H9 (cell line): ENCODE measurements at places on chromosomes 6 and 20. TPM values are rescaled to one million over a fixed set of nuclear protein-coding genes. Genes with fewer than 3 reads are reported as not detected.

GRCh38 chr6:112640891-112641290, 293.8 kb downstream of the RFPL4B start:
- H3K36me3 ChIP-seq = no peaks in the 10 kb centered on the region
- no peak overlapping the region for H3K27ac ChIP-seq
- no peak overlapping the region for H3K4me3 ChIP-seq

The PGC gene
- not detected in 2 replicates for total RNA-seq

GRCh38 chr20:33751775-33752174, 20.0 kb downstream of the ZNF341 start:
- H3K27ac ChIP-seq = no peak overlapping the region
- no peaks in the 10 kb centered on the region for H3K27me3 ChIP-seq
- H3K36me3 ChIP-seq = peaks cover 51% of the 10 kb centered on the region
- DNase-seq = no peak

The KCNQ5 gene
- total RNA-seq = 0.07 and 0.15 TPM in 2 replicates

The OOEP gene
- not detected in 2 replicates for total RNA-seq

GRCh38 chr20:35954907-35955251, 577 bp upstream of the SCAND1 start:
- no peaks in the 10 kb centered on the region for H3K36me3 ChIP-seq
- DNase-seq = no peak
- H3K27me3 ChIP-seq = 0 out of 2 replicates have a peak, but pooled peaks cover 1% of the 10 kb centered on the region
- H3K4me3 ChIP-seq = peak overlapping the region; percentile 90
- no peaks in the 10 kb centered on the region for H3K4me1 ChIP-seq
- peak overlapping the region; percentile 45 for H3K27ac ChIP-seq

The ADGRF4 gene
- not detected in 2 replicates for total RNA-seq

DNA sequence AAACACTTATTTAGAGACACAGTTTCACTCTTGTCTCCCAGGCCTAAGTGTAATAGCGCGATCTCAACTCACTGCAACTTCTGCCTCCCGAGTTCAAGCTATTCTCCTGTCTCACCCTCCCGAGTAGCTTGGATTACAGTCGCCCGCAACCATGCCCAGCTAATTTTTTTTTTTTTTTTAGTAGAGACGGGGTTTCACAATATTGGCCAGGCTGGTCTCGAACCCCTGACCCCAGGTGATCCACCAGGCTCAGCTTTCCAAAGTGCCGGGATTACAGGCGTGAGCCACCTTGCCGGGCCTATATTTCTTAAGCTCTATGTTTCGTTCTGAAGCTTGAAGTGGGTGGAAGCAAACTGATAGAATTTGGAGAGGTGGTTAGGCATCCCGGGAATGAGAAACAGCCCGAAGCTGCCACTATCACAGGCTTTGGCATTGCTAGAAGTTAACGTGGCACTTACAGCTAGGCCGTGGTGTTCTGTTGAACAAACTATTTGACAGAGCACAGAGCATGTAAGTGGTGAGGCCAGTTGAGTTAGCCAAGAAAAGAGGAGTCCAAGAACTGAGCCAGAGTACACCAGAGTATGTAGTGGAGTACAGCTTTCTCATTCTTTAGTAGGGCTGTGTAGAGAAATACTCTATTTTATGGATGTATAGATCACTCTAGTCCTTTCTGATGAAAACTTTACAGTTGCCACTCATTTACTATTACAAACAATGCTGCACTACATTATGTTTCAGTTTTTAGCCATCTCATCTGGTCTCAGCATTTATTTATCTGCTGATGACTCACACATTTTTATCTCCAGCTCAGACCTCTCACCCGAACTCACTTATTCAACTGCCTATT, 62.0 kb upstream of the HFE start:
- H3K36me3 ChIP-seq = no peaks in the 10 kb centered on the region
- H3K27ac ChIP-seq = peak overlapping the region; percentile 29
- no peaks in the 10 kb centered on the region for H3K27me3 ChIP-seq

- peaks cover 31% of the 10 kb centered on the region for H3K36me3 ChIP-seq
- H3K27me3 ChIP-seq = no peaks in the 10 kb centered on the region
- H3K27ac ChIP-seq = no peak overlapping the region
- no peak for DNase-seq
- H3K4me1 ChIP-seq = no peaks in the 10 kb centered on the region
Measured at GRCh38 chr20:41533537-41534136, 84.5 kb downstream of the CHD6 start.

DNA sequence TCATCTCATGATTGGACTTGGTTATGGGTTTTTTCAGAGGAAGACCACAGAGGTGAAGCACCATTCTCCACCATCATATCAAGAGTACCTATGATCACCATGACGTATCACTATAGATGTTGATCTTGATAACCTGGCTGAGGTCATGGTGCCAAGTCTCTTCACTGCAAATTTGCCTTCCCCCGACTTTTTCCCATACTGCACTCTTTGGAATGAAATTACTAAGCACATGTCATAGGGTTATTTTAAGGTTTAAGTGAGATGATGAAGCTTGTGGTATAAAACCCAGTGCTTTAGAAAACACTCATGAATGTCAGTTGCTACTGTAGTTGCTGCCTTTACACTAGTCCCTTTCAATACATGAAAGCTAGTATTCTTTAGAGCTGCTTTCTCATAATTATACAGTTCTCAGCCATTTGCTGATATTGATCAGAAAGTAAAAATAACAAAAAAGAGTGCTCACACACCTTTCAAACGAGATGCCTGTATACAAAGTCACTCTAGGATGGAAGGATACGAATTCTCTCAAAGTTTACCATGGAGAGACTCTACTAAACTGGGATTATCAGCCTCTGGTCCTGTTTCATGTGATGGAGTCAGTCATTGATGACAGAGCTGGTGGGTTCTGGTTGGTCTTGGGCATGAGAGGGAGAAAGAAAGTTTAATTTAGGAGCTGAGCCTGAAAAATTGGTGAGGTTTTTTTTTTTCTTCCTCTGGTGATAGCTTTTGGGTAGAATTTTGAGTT, 228.1 kb downstream of the PRL start:
- H3K27me3 ChIP-seq = no peaks in the 10 kb centered on the region
- no peak overlapping the region for H3K4me3 ChIP-seq
- peaks cover 7% of the 10 kb centered on the region for H3K36me3 ChIP-seq
- H3K4me1 ChIP-seq = no peaks in the 10 kb centered on the region
- no peak for DNase-seq

- H3K4me1 ChIP-seq = no peaks in the 10 kb centered on the region
- H3K27me3 ChIP-seq = no peaks in the 10 kb centered on the region
- H3K36me3 ChIP-seq = no peaks in the 10 kb centered on the region
- no peak overlapping the region for H3K27ac ChIP-seq
- H3K4me3 ChIP-seq = no peak overlapping the region
Measured at GRCh38 chr6:90008908-90009501, 114.7 kb downstream of the GJA10 start.

The TRIM15 gene
- 0.20 TPM in 1 of 2 replicates, not detected in the other for total RNA-seq

The ZSCAN12 gene
- total RNA-seq = 12.6 and 12.7 TPM in 2 replicates

GRCh38 chr6:56227071-56227879, 20.1 kb downstream of the COL21A1 start:
- H3K4me1 ChIP-seq = no peaks in the 10 kb centered on the region
- DNase-seq = no peak
- H3K36me3 ChIP-seq = no peaks in the 10 kb centered on the region
- H3K4me3 ChIP-seq = no peak overlapping the region

- no peak overlapping the region for H3K4me3 ChIP-seq
- peaks cover 3% of the 10 kb centered on the region for H3K4me1 ChIP-seq
- no peak for DNase-seq
- no peaks in the 10 kb centered on the region for H3K27me3 ChIP-seq
- H3K36me3 ChIP-seq = peaks cover 4% of the 10 kb centered on the region; the same call in 2 of the 3 replicates
Measured at GRCh38 chr20:6636209-6637159, 131.0 kb upstream of the BMP2 start.

- no peak for DNase-seq
- H3K36me3 ChIP-seq = peaks cover 7% of the 10 kb centered on the region; the same call in 1 of the 2 replicates
- no peaks in the 10 kb centered on the region for H3K27me3 ChIP-seq
- H3K27ac ChIP-seq = no peak overlapping the region
Measured at GRCh38 chr6:153634416-153634815, 404.6 kb upstream of the OPRM1 start.
